Uterus (tissue), 4 donors: ENCODE measurements at places on chromosomes 2 and 18. TPM values are rescaled to one million over a fixed set of nuclear protein-coding genes. Genes with fewer than 3 reads are reported as not detected.

DSG2 gene
- 25.0 TPM for total RNA-seq

DNA sequence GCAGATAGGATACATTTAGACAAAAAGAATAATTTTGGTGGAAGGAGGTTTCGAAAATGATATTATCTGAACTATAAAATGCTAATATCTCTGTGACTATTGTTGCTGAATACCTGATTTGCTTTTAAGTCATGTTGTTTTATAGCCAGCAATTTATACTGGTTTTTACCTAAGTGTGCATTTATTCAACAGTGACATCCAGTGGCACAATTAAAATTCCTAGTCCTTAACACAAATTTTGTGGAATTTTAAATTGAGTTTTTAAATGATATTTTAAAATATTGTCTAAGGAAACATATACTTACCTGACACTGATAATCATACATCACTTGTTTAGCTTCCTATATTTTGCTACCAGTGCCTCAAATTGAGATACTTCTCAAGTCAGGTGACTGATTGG lies 144.8 kb downstream of the ARHGAP28 start:
- no peak for DNase-seq
- H3K36me3 ChIP-seq = no peaks in the 10 kb centered on the region
- H3K27ac ChIP-seq = no peak overlapping the region
- H3K4me1 ChIP-seq = no peaks in the 10 kb centered on the region

- no peaks in the 10 kb centered on the region for H3K36me3 ChIP-seq
- DNase-seq = no peak
- no peak overlapping the region for H3K4me3 ChIP-seq
- H3K4me1 ChIP-seq = no peaks in the 10 kb centered on the region
- H3K27me3 ChIP-seq = no peaks in the 10 kb centered on the region
Measured at GRCh38 chr2:46116553-46116991, 180.6 kb upstream of the EPAS1 start.

DNA sequence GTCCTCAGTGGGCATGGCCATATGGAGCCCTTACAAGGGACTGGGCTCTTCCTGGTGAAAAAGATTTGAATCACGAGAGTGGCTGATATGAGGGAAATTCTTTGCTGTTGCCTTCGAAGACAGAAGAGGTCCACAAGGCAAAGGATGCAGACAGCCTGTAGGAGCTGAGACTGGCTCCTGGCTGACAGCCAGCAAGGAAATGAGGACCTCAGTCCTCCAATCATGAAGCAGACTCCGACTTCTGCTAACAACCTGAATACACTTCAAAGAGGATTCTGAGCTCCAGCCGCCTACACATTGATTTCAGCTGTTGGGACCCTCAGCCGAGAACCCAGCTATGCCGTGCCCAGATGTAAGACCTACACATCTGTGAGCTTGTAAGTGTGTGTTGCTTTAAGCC lies 3.0 kb upstream of the ST8SIA5 start:
- H3K27ac ChIP-seq = no peak overlapping the region
- no peak overlapping the region for H3K4me3 ChIP-seq
- H3K36me3 ChIP-seq = no peaks in the 10 kb centered on the region
- no peaks in the 10 kb centered on the region for H3K27me3 ChIP-seq
- no peaks in the 10 kb centered on the region for H3K4me1 ChIP-seq

DNA sequence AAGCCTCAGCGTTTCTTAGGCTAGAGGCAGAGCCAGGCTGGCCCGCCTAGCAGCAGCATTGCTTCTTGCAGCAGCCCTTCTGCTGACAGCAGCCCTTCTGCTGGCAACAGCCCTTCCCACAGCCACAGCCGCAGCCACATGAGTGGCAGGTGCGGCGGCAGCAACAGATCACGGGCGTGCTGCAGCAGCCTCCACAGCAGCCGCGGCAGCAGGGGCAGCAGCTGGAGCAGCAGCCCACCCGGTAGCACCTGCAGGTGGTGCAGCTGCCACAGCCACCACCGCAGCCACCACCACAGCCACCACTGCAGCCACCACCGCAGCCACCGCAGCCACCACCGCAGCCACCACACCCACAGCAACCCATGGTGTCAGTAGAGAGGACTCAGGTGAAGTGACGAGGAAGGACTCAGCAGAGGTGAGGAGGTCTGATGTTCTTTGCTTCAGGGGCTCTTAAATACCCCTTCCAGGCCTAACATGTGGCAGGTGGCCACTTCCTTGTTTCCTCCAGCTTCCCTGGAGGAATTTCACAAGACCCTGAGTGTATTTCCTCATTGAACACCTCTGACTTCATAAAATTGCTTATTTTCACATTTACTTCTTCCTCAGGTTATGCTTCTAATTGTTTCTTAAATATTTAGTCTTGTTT lies at the start of gene SCYGR6:
Gene SCYGR6, minus strand, starts transcription at position 364 of the 646 bp plus-strand sequence. Its CDS starts 0 bp downstream, at position 364.
- DNase-seq = no peak
- H3K4me1 ChIP-seq = no peaks in the 10 kb centered on the region
- H3K27me3 ChIP-seq = no peaks in the 10 kb centered on the region
- H3K27ac ChIP-seq = no peak within 1 kb of the TSS
- no peaks in the 10 kb centered on the region for H3K36me3 ChIP-seq

GRCh38 chr2:48126162-48126561 lies 219.9 kb upstream of the FBXO11 start:
- H3K36me3 ChIP-seq = no peaks in the 10 kb centered on the region
- DNase-seq = peak; percentile 82
- H3K4me1 ChIP-seq = no peaks in the 10 kb centered on the region
- peak overlapping the region; percentile 37 for H3K27ac ChIP-seq

DNA sequence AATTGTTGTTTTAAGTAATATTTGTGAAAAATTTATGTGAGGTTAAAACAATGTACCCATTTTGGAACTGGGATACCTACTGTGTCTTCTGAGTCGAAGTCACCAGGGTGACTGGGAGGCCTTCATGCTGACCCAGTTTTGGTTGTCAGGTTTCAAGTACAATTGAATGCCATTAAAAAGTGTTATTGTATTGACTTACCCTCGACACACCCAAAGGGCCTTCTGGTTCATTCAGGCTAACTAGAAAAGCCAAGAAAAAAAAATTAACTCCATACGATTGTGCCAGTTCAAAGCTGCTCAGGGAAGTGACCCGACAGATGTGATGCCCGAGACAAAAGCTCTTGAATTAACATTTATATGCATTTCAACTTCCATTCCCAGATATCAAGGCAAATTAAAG lies 190.0 kb downstream of the ST6GAL2 start:
- H3K4me3 ChIP-seq = no peak overlapping the region
- H3K27ac ChIP-seq = no peak overlapping the region
- H3K4me1 ChIP-seq = no peaks in the 10 kb centered on the region
- no peak for DNase-seq
- H3K36me3 ChIP-seq = no peaks in the 10 kb centered on the region
